GM04503 (cell line): ENCODE measurements at places on chromosomes 11 and 22.

- DNase-seq = no peak
Measured at GRCh38 chr22:50576806-50577696, 1.2 kb downstream of the CPT1B start.

- DNase-seq = no peak
Measured at GRCh38 chr11:134797411-134798089, 385.5 kb upstream of the B3GAT1 start.

DNA sequence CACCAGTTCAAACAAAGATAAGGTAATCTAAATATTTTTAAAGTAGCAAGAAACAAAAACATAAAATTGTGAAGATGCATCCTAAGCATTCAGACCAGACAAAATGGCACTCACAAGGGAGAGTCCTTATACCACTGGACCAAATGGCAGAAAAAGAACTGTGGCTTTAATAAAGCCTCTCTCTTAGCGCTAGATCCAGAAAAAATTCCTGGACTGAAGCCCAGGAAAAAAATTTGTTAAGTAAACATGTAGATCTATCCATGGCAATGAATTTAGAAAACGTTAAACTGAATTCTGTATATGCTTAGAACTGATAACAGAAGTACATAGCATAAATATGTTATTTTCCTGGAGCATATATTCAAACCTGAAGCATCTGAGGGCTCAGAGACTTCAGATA, 11.8 kb upstream of the CD59 start:
- no peak for DNase-seq

GRCh38 chr22:27133019-27133431, 475.6 kb downstream of the MIAT start:
- no peak for DNase-seq

DNA sequence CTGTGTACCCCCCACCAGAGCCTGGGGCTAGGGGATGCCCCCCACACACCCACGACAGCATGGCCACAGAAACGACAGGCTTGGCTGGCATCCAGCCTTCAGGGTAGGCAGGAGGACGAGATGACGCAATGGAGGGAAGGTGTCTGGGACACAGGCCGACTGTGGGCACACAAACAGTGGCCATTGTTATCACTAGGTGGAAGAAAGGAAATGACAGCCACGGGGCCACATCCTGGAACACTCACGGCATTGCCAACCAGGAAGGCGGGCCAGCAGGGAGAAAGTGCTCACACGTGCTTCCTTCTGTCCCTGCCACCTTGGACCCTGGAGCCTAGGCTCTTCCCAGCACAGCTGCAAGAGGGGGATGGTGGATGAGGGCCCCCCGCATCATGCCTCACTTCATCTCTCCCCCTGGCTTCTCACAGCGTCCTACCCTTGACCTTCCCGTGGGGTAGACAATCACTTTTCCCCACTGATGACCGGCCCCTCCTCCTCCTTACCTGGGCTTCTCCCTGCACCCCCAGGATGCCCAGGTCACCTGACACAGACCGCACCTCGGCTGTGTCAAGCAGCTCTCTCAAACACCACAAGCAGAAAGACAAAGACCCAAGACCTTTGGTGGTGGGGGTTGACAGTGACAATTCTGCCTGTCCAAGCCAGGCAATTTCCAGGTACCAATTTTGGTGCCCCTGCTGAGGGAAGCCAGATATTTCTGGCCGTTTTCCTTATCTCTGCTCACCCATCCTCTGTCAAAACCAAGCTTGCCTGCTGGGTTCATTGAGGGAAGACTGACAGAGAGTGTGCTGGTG, 8.6 kb downstream of the PLA2G6 start:
- no peak for DNase-seq

- DNase-seq = peak; percentile 12
Measured at GRCh38 chr11:69397732-69398131, 83.7 kb upstream of the LINC01488 start.

DNA sequence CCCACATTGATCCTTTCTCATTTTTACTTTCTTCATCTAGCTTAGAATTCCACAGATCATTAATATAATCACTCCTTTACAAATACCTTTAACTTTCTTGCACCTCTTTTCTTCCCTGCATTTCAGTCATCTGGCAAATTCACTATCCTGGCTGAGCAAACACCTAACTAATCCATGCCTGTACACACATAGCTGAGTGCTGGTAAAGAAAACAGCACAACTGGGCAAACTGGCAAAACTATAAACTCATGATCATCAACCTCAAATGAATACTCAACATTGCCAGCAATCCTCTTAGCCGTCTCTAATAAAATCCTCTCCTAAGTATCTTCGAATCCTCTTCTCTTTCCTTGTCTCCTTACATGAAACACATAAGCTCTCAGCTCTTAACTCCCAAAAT, 52.4 kb downstream of the PICALM start:
- no peak for DNase-seq

GRCh38 chr11:104704146-104704830, 194.0 kb downstream of the CASP12 start:
- DNase-seq = no peak

- no peak for DNase-seq
Measured at GRCh38 chr22:37449331-37450001, 22.2 kb upstream of the ELFN2 start.

DNA sequence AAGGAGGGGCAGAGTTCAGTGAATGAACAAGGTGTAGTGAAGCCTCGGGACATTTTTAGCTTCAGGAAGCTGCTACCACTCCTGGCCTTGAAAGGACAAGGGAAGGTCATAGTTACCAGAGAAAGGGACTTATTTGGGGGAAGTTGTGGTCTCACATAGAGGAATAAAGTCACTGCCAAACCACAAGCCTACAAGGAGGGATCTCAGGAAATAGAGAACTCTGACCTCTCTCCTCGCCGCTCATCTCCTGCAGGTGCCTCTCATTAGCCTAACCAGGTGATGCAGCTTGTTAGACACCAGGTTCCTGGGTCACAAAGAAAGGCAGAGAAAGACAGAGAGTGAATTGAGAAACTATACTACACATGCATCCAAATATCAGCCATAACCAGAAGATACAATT, 14.3 kb upstream of the TOLLIP start:
- no peak for DNase-seq

GRCh38 chr22:48199667-48200066, 1437.2 kb downstream of the TBC1D22A start:
- DNase-seq = no peak

- DNase-seq = no peak
Measured at GRCh38 chr11:44637487-44637886, 72.0 kb downstream of the CD82 start.

- DNase-seq = no peak
Measured at GRCh38 chr11:25766332-25767015, 565.5 kb upstream of the ANO3 start.

- DNase-seq = no peak
Measured at GRCh38 chr11:33907421-33907820, 15.5 kb upstream of the LMO2 start.

DNA sequence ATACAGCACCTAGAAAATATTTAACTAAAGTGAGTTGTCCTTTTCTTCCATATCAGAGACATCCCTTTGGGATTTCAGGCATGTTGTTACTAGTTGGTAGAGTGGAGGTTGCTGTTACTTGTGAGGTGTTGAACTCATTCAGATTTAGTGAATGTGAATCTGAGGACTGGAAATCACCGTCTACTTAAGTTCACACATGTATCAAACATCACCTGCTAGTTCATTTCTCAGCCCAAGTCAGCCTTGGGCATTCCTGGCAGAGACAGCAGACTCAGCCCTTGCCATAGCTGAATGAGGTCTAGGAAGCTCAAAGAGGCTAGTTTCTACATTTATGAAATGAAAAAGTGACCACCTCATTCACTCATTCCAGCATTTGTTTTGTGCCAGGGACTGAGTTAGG, 9.7 kb downstream of the KDELR3 start:
- DNase-seq = no peak

DNA sequence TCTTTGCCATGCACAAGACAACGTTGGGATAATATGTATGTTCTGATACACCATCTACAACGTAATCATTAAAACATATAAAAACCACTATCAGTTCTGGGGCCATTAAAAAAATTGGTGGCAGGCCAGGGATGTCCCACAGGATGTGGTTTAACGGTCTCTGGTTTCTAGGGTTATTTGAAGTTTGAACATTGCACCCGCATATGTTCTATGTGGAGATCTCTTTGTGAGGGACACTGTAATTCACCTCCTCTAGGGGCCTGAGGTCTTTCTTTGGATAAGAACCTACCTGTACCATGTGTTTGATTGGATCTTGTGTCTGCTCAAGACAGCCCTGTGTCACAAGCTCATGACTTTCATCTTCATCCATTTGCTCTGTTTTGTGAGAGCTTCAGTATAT, 73.2 kb downstream of the GGTLC2 start:
- no peak for DNase-seq

- DNase-seq = no peak
Measured at GRCh38 chr11:77093056-77093891, 9.4 kb upstream of the OMP start.

DNA sequence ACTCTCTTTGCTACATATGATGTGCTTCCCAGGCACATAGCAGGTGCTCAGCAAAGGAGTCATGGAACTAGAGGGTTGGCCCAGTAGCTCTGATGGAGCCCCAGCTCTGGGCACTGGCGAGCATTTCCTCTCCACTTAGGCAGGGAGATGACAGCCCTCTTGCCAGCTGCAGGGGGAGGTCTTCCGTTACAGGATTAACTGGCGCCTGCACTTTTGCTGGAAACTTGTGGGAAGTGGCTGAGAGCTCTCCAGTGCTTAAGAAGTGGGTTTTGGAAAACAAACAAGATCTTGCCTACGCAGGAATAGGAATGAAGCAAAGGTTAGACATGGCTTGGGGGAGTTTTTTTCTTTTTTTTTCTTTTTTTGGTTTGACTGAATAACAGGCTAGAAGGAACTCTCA, 75.5 kb downstream of the MICAL2 start:
- DNase-seq = no peak

DNA sequence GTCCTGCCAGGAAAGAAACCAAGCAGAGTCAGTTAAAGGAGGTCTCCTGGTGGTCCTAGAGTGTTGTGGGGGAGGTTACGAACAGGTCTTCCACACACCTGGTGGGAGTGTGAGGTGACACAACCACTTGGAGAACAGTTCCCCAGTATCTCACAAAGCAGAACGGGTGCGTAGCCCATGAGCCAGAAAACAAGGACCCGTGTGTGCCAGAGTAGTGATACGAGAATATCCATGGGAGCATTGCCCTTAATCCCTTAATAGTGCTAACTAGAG, 21.7 kb upstream of the CLDN5 start:
- DNase-seq = no peak

DNA sequence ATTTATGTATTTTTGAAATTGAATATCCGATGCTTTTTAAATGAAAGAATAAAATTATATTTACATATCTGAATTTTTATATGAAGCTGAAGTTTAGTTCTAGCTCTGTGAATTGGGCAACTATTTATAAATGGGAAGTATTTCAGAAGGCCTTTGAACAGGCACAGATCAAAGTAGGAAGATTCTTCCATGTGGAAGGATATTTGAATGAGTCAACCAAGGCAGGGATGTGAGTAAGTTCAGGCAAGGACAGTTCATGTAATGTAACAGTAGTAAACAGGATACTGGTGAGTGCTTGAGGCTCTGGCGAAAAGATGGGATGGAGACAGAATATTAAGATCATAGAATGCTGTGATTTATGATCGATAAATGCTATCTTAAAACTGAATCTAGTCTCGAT, 417.8 kb upstream of the CCDC179 start:
- DNase-seq = peak; percentile 37

- DNase-seq = no peak
Measured at GRCh38 chr11:36155124-36155561, 134.1 kb downstream of the COMMD9 start.

- peak; percentile 53 for DNase-seq
Measured at GRCh38 chr22:26416670-26417276, 12.3 kb upstream of the ASPHD2 start.
